NCI-H1092 treated with DMSO at 0.1 percent for 48 hours (cell line): ENCODE measurements at places on chromosomes 2 and 18.

GRCh38 chr2:21515903-21516302 is 392.1 kb downstream of the TDRD15 start:
- DNase-seq: no peak

- no peak for DNase-seq
Measured at GRCh38 chr2:230885463-230886130, 20.9 kb downstream of the ITM2C start.

DNA sequence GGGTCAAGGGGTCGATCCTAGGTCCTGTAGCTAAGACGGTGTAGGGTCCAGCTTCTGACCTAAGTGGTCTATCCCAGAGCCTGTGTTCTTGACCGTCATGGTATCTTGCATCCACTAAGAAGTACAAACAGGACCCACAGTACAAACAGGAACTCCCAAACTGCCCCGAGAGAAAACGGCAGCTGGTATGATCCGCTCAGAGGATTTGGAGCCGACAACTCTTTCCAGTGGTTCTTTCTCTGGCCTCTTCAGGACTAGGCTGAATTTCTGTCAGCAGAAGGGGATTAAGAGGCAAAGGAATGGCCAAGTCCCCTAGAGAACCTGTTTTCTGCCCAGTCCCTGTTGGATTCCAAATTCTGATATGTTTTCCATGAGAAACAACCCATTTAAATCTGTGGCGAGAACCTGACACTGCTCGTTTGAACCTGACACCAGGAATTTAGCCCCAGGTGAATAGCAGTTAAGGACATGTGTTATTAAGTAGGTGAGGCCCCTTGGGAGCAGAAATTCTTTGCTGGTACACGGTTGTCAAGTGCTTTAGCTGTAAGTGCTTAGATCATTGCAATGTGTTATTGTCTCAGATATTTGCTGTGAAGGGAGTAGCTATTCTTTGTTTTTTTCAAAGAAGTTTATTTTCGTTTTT is 50.5 kb upstream of the TXNDC2 start:
- DNase-seq: no peak

GRCh38 chr2:96485751-96486651 is 19.2 kb downstream of the NEURL3 start:
- DNase-seq: peak; percentile 28

GRCh38 chr2:96156011-96156820 is 11.0 kb upstream of the DUSP2 start:
- DNase-seq: no peak

DNA sequence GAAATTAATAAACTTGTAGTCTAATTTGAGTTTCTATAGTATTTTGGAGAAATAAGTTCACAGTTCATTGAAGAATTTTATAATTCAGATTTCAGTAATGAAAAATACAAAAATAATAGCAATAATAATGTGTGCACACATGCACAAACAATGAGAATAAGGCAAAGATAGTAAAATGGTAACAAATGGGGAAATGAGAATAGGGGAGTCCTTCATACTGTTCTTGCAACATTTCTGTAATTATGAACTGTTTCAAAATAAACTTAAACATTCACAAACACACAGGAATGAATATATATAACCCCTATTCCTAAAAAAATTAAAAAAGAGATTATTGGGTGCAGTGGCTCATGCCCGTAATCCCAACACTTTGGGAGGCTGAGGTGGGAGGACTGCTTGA is 63.9 kb downstream of the SPRED2 start:
- DNase-seq: no peak
